ENCODE measurements at places on chromosomes 12 and 14. TPM values are rescaled to one million over a fixed set of nuclear protein-coding genes. Genes with fewer than 3 reads are reported as not detected.

KCNC2 gene
- not detected for total RNA-seq

GUCY2C gene
- total RNA-seq: not detected

ANKRD33 gene
- not detected for total RNA-seq

RDH12 gene
- not detected for total RNA-seq

MUCL1 gene
- not detected for total RNA-seq

DNA sequence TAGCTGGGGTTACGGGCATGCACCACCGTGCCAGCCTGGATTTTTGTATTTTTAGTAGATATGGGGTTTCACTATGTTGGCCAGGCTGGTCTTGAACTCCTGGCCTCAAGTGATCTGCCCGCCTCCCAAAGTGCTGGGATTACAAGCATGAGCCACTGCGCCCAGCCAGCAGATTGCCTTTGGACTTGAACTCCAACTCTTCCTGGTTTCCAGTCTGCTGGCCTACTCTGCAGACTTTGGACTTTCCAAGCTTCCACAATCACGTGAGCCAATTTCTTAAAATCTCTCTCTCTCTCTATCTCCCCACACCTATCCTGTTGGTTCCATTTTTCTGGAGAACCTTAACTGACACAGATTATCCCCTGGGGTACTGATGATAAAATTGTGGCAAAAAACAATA, 55.0 kb downstream of the EMP1 start:
- no peak for DNase-seq

DNA sequence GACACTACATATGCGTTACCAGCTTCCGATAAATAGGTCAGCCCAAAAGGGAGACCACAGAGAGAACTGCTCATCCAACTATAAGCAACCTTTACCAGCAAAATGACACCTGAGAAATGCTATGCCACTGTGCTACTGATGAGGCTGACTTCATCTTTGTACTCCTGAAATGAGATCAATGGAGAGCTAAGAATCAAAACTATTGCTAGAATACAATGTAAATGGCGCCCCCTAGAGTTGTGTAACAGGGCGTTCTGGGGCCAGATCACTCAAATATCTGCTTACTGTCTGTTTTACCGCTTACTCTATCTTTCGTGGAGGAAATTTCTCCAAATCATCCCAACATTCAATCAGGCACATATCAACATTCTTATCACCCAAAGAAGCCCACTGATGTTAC, 4.6 kb downstream of the ZNF384 start:
- peak; percentile 40 for DNase-seq

DNA sequence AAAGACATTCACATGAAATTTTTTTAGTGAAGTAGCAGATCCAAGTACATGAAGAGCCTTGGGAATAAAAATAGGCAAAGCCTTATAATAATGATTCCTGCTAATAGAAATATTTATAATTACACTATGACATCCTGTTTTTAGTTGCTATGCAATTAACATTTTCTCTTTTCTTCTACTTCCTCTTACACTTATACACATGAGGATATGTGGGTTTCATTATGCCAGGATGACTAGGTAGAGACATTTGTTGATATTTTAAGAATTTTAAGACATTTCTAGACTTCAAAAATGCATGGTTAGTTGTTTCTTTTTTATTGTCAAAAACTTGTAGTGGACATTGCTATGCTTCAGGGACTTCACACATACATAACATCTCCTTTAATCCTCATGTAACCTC, 326.8 kb downstream of the SYT1 start:
- DNase-seq: no peak

- DNase-seq: no peak
Observed at GRCh38 chr12:94353130-94353529, 106.5 kb downstream of the CEP83 start.
